Kidney (tissue), 22 donors: ENCODE measurements at places on chromosomes 3 and 15. TPM values are rescaled to one million over a fixed set of nuclear protein-coding genes. Genes with fewer than 3 reads are reported as not detected.

The INSYN1 gene
- total RNA-seq: 4.2 TPM

The CHDH gene
- 33.4 TPM for total RNA-seq

The ETFA gene
- 90.1 TPM for total RNA-seq

The RASSF1 gene
- 28.9 TPM for total RNA-seq

The ECE2 gene
- total RNA-seq: not detected

DNA sequence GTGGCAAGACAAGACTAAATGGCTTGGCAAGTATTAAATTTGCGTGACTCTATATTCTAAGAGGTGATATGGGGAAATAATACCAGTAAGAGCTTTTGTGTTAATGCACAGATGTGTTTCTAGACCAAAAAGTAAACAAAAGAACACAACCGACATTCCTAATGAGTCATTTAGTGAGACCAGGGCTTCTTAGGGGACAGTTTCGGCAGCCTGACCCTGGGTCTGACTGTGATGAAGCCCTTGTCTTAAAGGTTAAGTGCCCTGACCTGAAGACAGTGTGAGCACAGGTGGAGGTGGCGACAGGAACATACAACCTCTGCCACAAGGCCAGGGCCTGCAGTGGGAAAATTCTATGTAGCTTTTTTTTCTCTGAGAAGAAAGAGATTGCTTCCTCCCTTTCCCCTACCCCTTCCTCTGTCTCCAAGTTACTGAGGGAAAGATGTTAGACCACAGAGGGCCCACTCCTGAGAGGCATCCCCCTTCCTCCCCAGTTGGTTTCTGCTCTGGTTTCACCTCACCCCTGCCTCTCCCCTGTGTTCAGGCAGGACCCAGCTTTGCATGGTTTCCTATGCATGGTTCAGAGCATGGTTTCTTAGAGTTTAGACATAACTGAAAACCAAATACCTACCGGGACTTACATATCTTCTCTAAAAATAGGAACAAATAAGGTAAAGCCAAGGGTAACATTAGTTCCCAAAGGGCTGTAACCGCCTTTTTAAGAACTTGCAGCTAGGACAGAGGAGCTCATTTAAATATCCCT is 24.8 kb upstream of the CMTM7 start:
- DNase-seq: no peak

DNA sequence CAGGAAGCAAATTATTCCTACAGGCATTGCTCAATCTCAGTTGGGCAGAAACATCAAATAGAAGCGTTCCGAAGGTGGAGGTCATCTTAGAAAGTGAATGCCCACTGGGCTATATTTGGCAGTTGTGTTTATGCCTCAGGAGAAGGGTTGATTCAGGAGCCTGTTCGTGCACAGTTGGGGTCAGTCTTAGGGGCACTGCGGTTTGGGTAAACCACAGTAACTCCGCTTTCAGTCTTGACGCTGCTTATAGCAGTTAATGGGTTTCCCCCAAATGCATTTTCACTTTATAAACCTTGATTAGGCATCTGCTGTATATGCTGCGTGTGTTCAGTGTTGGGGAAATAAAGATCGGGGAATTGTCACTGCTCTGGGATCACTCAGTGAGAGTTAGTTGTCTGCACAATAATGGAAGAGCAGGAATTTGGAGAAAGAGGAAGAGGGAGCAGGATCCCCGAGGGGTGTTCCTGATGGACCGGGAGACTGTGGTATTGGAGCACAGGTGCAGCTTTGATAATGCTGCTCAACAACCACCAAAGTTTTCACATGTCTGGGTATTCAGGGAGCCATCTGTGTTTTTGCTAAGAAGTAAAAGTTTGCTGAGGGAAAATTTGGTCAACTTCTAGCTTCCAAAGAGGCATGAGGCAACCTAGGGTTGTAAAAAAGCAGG is 124.3 kb upstream of the EIF1B start:
- no peak for DNase-seq

GRCh38 chr15:34714476-34715121 is 40.2 kb downstream of the GJD2 start:
- DNase-seq: no peak

GRCh38 chr3:11536936-11537612 is 106.6 kb downstream of the VGLL4 start:
- DNase-seq: no peak
